ENCODE measurements at places on chromosomes 7 and 10.

GRCh38 chr7:125663961-125664360, 734.3 kb upstream of the POT1 start:
- DNase-seq = no peak

DNA sequence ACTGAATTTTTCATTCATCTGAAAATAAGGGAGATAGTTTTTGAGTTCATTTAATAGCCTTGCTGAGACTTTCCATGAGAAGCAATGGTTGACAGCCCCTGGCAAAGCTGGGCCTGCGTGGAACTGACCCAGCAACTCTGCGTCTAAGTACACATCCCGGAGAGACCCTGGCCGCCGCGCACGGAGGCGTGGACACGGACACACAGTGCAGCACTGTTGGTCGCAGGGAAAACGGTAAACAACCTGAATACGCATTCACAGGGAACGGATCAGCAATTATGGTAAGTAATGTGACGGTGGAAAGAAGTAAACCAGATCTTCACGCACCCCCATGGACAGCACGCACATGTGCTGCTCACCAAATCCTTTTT, 28.2 kb downstream of the GNA12 start:
- no peak for DNase-seq

DNA sequence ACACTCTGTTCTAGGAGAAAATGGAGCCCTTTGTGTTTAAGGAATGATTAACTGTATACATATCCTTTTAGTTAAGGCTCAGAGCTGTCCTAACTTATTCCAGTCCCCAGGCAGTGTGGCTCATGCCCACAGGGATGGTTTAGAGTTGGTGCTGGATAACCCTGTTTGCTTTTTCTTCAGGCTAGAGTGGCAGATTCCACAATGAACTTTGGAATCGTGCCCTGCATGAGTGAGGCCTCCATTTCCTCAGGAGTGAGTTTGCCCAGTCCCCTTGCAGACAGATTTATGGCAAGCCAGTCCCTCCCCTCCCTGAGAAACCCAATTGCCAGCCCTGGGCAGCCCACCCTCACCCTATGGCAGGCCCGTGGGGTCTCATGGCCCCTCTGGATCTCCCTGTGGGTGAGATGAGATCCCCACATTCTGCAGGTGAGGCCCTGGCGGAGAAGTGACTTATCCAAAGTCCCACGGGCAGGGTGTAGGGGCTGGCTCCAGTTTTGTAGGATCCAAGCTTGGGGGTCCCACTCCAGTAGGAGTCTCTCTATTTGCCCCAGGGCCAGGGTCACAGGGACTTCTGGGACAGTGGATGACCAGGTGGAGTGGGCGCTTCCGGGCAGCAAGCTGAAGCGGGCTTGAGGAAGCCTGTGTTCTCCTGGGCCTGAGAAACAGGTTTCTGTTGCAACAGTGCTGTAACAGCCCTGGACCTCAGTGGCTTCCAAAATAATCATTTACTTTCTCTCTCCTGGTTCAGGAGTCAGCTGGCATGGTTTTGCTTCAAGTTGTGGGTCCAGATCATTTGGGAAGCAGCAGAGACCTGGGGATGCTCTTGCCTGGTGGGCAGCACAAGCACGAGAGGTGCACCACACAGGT, 9.0 kb upstream of the COMTD1 start:
- no peak for DNase-seq

DNA sequence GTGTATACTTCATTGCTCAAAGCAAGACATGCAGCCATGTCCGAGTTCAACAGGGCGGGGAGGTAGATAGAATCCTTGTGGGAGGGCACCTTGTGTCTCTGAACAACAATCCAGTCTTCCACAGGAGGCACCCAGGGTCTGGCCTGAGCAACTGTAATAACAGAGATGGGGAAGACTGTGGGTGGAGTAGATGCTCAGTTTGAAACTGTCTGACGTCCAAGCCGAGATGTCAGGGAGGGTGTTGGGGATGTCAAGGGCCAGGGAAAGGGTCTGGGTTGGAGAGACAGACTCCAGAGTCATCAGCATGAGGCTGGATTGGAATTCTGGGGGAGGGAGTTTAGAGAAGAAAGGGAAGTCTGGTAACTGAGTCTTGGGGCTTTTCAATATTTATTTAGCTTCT, 88.0 kb downstream of the FANK1 start:
- DNase-seq = no peak

GRCh38 chr7:34313289-34313688, 344.7 kb upstream of the NPSR1 start:
- DNase-seq = no peak

DNA sequence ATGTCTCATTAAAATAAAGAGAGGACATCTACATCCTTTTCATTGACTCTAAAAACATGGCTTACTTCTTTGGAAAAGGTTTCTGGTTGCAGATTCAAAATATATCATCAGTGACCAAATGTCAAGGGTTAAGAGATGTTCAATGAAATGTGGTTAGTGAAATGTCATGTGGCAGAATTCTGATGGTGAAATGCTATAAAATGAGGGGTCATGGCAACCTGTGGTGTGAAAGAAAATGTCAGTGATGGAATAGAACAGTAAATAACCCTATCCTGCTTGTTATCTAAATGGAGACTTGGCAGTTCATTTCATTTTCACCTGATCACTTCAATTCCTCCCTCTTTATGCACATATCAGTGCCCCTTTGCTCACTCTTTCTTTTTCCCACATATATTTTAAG, 79.4 kb downstream of the TFPI2 start:
- no peak for DNase-seq
